T-helper 22 cell (primary cell): ENCODE measurements at places on chromosomes 1 and 21.
A peak's percentile ranks its signal among the peaks of the same experiment; 100 is the strongest.

DNA sequence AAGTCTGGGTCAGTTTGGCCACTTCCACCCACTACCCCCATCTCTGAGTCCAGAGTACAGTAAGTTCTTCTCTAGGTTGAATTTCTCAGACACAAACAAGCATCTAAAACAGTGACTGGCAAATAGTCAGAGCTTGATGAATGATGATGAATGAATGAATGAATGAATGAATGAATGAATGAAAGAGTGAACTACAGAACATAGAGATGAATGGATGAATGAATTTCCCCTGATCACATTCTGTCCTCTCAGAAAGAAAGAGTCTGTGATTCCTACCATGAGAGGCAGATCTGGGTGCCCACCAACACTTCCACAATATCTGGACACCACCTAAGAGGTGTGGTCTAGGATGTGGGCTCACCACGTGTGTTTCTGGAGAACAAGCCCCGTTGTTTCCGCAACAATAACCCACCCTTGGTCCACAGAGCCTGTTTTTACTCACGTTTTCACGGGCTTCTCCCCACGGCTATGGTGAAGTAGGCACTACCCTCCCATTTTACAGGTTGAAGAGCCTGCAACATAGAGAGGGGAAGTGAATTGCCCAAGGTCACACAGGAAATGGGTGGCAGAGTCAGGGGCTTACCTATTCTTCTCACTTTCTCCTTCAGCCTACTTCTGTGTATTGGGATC is 40.2 kb upstream of the IFFO2 start:
- no peak for DNase-seq

DNA sequence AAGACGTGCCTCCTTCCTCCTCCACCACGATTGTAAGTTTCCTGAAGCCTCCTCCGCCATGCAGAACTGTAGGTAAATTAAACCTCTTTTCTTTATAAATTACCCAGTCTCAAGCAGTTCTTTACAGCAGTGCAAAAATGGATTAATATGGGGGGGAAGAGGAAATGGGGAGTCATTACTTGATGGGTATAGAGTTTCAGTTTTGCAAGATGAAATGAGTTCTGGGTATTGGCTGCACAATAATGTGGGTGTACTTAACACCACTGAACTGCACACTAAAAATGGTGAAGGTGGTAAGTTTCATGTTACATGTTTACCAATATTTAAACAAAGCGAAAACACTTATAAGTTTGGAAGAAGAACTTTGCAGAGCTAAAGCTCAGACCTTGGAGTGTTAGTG is 24.3 kb upstream of the DISP1 start:
- no peak for DNase-seq

GRCh38 chr1:178690496-178690895 is 34.5 kb upstream of the RALGPS2 start:
- no peak for DNase-seq

DNA sequence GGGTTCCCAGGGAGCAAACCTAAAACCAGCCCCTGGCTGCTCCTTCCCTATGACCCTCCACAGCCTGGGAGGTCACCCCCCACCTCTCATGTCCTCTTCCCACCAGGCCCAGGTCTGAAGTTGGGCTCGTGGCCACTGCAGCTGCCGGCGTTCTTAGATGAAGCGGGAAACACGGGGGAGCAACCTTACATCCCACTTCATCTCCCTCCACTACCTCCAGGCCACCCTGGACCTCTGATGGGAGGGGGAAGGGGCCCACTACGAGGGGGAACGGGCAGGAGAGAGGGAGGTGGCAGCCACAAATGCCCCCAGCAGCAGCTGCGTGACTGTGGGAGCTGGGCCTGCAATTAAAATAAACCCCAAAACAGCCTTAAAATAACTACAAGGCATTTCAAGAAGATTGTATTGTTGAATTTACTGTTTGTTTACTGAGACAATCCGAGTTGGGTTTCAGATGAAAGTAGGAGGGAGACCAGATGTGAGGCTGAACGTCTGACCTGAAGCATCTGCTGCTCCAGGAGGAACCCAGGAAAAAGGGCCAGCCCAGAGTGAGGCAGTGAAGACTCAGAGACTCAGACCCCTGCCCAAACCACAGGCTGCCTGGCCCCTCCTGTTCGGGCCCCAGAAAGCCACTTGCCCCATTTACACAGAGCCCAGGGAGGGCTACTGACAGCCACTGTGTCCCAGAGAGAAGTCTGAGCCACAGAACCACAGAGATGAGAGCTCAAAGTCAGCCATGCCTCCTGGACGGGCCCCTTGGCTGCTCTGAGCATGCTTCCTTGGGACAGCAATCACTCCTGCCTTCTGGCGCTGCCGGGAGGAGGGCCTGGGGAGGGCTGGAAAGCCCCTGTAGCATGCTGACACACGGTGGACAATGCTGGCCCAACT is 59.8 kb downstream of the GLIS1 start:
- no peak for DNase-seq

DNA sequence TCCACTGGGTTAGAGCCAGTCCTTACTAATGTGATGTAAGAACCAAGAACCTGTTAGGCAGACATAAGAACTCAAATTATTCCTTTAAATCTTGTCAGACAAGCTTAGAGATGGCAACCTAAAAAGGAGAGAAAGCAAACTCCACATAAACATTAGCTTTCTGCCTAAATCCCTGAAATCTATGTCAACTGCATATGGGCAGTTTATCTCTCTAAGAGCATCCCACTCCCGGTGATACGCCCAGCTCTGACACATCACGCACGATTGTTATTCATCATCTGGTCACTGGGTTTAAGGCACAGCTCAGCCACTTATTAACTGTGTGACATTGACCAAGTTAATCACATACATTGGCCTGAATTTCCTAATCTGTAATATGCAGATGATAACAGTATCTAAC is 323.7 kb downstream of the HHIPL2 start:
- no peak for DNase-seq

DNA sequence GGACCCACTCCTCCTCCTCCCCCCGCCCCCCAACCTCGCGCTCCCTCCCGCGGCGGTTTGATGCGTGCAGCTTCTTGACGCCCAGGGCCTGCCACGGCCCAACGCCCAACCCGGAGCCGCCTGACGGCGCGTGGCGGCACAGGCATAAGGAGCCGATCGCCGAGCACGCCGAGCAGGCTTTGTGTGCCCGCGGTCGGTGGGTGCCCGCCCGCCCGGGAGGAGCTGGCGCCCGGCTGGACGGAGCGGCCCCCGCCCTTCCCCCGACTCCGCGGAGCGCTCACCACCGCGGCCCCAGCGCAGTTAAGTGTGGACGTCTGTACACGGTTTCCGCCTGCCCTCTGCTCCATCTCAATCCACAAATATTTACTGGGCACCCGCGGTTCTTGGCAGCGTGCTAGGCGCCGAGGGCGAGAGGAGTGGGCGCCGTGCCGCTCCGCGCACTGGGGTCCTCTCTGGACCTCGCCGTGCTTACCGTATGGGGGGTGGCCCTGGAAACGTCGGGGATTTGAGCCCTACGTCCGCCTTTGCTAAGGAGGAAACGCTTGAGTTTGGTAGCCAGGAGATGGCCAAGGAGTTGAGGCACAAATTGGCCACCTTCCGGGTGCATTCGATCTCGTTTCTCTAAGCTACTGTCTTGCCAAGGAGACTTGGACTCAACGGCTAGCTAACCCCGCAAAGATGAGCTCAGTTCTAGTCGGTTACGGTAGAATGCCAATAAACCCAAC is 444 bp upstream of the HDGF start:
- DNase-seq, result peak; percentile 98

- DNase-seq, result no peak
Observed at GRCh38 chr1:55167224-55167871, 47.8 kb downstream of the USP24 start.

DNA sequence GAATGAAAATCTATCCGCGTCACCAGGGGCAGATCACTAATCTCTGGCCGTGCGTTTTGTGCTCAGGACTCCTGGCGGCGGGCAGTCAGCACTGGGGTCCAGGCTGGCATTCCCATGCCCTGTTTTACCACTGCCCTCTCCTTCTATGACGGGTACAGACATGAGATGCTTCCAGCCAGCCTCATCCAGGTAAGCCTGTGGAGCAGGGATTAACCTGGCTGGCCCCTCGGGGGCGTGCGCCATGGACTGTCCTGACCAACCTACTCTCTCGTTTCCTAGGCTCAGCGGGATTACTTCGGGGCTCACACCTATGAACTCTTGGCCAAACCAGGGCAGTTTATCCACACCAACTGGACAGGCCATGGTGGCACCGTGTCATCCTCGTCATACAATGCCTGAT is 10.9 kb upstream of the CENPS start:
- DNase-seq, result no peak

DNA sequence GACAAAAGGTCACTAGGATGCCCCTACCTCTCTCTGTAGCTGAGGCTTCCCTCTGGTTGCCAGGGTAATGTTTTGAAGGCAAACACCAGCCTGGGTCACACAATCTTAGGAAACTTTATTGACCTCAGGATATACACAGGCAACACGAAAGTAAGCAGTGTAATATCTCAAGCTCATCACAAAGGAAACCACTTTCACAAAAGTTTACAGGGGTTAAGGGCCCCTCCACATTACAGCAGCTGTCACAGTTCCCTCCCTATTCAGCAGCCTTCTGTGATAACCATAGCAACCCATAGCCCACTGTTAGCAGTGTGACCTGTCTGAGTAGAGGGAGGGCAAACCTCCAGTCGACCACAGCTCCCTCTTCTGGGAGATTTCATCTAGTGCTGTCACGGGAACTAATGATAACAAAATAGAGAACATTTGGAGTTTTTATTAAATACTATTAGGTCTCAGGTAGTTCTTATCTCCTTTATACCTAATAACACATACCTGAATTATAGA is 149.8 kb downstream of the PTPRC start:
- DNase-seq, result no peak

- DNase-seq, result no peak
Observed at GRCh38 chr1:212977781-212978645, 27.7 kb downstream of the VASH2 start.

DNA sequence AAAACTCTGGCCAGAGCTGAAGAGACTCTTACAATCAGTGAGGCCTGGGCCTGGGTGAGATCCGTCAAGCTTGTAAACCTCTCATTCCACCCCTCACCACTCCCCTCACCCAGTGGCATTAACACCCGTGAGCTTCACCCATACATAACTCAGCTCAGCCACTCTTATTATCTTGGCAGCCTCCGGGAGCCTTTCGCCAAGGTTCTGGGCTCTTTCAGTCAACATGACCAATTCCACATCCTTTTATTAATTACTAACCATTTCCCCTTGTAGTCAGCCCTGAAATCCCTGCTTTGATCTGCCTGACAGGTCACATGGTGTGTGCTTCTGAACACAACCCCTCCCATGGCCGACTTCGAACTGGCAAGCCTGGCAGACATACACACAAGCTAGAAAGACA is 134.8 kb downstream of the SETD4 start:
- DNase-seq, result no peak

GRCh38 chr1:112700290-112701226 is 6.4 kb downstream of the RHOC start:
- peak; percentile 33 for DNase-seq

DNA sequence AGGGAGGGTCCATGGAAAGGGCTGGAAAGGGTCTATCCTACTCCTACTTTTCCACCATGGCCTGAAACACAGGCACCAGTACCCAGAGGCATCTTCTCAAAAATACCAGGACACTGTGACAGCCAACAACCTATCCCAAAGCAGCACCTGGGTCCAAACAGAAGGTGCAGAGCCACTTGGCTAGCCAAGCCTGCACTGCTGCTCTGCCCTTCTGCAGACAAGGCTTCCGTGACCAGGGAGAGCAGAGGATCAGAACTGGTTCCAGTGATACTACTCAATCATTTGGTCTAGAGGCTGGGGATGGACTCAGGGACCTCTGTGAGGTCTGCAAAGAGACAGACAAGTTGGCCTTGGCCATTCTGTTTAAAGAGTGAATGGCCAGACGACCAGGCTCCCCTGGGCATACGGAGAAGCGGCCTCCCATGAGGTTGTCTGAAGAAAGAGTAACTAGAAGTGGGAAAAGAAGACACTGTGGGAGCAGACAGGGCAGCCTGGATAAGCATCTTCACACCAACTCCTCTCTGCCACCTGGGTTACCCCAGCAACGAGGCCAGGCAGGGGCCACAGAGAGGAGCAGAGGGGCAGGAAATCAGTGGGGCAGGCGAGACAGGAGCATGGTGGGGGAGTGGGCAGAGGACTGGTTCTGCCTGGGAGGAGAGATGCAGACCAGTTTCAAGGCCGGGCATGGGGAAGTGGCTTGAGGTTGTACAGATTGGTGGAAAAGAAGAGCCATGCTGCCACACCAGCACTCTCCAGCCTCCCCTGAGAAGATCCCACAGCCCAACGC is 5.7 kb downstream of the KCNN3 start:
- no peak for DNase-seq

GRCh38 chr1:12556368-12556930 is 61.6 kb downstream of the DHRS3 start:
- DNase-seq, result no peak
